OCI-M1 (cell line): ENCODE measurements at places on chromosomes 13 and 19.
A peak's percentile ranks its signal among the peaks of the same experiment; 100 is the strongest.

DNA sequence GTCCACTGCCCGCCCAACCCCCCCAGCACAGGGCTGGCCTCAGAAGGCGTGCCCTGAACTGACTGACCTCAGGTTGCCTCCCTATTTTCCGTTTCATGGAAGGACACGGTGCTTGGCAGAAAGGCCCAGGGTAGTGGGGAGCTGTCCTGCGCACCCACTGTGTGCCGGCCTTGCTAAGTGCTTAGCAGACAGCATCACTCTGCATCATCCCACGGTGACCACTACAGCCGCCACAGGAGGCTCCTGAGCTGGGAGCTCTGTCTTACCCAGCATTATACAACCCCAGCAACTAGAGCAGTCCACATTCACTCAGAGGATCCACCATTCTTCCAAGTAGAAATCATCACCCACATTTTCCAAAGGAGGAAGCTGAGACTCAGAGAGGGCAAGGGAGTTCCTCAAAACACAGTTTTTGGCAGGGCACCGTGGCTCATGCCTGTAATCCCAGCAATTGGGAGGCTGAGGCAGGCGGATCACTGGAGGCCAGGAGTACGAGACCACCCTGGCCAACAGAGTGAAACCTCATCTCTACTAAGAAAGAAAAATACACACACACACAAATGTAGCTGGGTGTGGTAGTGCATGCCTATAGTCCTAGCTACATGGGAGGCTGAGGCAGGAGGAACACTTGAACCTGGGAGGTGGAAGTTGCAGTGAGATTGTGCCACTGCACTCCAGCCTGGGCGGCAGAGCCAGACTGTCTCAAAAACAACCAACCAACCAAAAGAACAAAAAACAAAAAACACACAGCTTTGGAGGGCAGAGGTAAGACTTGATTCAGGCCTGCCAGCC, 1.6 kb downstream of the SBK2 start:
- DNase-seq: no peak

DNA sequence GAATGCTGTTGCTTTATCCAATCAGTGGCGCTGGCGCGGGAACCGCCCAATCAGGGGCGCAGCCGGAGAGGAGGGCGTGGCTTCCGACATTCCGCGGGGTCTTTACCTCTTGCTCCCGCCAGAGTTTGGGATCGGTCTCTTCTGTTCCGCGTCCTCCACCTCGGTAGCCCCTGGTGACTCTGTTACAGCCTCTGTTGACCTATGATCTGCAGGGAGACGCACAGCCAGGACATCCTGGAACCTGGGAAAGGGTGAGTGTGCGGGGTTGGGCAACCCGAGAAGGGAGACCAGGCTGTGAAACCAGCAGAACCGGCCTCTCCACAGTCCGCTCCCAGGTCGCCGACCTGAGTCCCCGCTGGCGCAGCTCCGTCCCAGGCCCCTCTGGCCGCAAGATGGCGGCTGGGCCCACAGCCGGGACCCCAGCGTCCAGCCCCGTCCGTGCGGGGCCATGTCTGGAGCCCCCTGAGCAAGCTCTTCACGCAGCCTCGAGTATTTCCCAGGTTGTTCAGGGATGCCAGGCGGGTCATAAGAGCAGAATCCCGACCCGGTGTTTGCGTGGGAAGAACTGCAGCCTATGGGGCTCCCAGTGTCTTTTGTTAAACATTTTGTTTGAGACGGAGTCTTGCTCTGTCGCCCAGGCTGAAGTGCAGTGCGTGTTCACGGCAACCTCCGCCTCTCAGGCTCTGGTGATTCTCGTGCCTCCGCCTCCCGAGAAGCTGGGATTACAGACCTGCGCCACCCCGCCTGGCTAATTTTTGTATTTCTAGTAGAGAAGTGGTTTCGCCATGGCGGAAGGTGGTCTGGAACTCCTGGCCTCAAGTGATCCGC, 4.4 kb upstream of the ZNF681 start:
- DNase-seq: peak; percentile 90

- DNase-seq: no peak
These were observed 328.6 kb downstream of the FGF14 start for GRCh38 chr13:102073251-102073650.

GRCh38 chr13:64311948-64312347, 2896.3 kb upstream of the PCDH20 start:
- DNase-seq: no peak

DNA sequence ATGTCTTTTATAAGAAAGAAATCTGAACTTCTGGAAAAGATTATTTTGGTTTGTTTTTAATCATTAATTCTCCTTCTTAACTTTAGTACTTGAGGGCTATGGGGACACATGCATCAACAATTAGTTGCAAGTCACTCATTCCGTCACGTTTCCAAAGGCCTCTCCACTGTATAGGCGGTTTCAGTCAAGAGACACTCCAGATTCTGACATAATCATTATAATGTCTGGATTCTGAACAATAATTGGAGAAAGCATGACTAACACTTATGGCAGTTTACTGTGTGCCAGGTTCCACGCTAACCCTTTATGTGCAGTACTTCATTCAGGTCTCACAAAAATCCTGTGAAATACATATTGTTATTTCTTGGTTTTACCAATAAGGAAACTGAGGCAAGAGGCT, 71.9 kb downstream of the TNFRSF19 start:
- DNase-seq: no peak

- no peak for DNase-seq
These were observed 89.4 kb downstream of the SLC25A15 start for GRCh38 chr13:40878823-40879222.

- no peak for DNase-seq
These were observed 69.6 kb downstream of the ARHGEF7 start for GRCh38 chr13:111184458-111185401.
